ENCODE measurements at places on chromosomes 13 and 19. TPM values are rescaled to one million over a fixed set of nuclear protein-coding genes. Genes with fewer than 3 reads are reported as not detected.

ZNF470 gene
- total RNA-seq, result 4.0 TPM

FGF22 gene
- total RNA-seq, result not detected

OR10H1 gene
- total RNA-seq, result not detected

CACNG6 gene
- total RNA-seq, result not detected

CLEC17A gene
- not detected for total RNA-seq

CGB3 gene
- not detected for total RNA-seq

PPP5C gene
- 99.2 TPM for total RNA-seq

ZNF763 gene
- total RNA-seq, result 0.85 TPM

KRI1 gene
- total RNA-seq, result 68.1 TPM

- H3K27ac ChIP-seq, result peak overlapping the region; percentile 78
- peaks cover 7% of the 10 kb centered on the region for H3K36me3 ChIP-seq
- H3K4me3 ChIP-seq, result peak overlapping the region; percentile 76
- H3K27me3 ChIP-seq, result no peaks in the 10 kb centered on the region
Measured at GRCh38 chr19:49809160-49809940, 3.7 kb downstream of the FUZ start.

DNA sequence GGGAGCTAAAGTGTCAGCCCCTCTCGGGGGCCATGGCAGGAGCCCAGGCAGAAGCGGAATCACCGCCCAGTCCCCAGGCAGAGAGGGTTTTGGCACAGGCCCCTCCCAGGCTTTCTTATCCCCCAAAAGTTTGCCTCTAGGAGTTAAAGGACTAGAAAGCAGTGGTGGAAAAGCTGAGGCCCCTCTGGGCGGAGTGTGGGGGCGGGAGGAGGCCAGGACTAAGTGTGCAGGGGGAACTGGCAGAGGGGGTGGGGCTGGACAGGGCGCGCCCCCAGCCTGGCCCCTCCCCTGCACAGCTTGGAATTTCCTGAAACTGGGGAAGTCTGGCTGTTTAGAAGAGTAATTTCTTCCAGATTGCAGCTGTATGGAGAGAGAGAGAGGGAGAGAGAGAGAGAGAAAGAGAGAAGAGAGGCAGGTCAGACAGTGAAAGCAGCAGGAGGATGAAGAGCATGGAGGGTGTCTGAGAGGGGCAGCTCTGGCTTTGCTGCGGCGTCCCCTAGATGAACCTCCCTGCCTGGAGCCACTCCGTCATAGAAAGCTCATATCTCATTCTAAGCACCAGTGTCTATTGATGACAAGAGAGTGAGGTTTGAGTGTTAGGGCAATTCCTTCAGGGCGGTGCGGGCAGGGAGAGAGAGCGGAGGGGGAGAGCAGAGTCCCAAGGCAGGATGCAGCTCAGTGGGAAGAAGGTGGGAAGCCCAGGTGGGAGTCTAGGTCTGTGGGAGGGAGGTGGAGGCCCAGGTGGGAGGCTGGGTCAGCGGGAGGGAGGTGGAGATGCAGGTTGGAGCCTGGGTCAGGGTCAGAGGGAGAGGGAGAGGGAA, at the start of gene CDC42EP5:
Gene CDC42EP5 (minus strand): TSS at position 226 of the 821 bp plus-strand sequence. CDS start 7,749 bp downstream, outside the sequence.
- no peak within 1 kb of the TSS for H3K27ac ChIP-seq
- peaks cover 4% of the 10 kb centered on the region for H3K4me1 ChIP-seq
- no peaks in the 10 kb centered on the region for H3K36me3 ChIP-seq
- peaks cover 55% of the 10 kb centered on the region for H3K27me3 ChIP-seq
- H3K4me3 ChIP-seq, result no peak within 1 kb of the TSS
- DNase-seq, result no peak

GRCh38 chr13:93927431-93927830, 552.1 kb downstream of the DCT start:
- H3K27ac ChIP-seq, result no peak overlapping the region
- no peaks in the 10 kb centered on the region for H3K36me3 ChIP-seq
- DNase-seq, result no peak

DNA sequence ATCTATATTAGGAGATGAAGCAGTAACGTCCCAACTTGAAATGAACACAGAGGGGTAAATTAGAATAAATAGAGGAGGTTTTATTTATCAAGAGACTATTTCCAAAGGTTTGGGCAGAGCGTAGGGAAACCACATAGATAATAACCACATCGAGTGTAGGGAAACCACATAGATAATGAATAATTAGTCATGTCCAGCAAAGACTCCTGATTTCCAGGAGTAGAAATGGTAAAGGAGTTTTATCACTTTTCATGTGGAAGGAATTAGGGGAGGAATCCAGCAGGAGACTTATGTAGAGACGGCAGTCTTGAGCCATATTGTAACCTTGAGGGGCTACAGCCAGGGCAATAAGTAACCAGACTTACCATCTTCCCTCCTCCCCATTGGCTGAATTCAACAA, 136.3 kb upstream of the CSNK1A1L start:
- H3K4me1 ChIP-seq, result no peaks in the 10 kb centered on the region
- no peak for DNase-seq
- H3K4me3 ChIP-seq, result no peak overlapping the region
- H3K36me3 ChIP-seq, result no peaks in the 10 kb centered on the region
- no peak overlapping the region for H3K27ac ChIP-seq
- H3K27me3 ChIP-seq, result no peaks in the 10 kb centered on the region

GRCh38 chr13:112450904-112451240, 74.7 kb downstream of the SPACA7 start:
- no peaks in the 10 kb centered on the region for H3K27me3 ChIP-seq
- H3K36me3 ChIP-seq, result no peaks in the 10 kb centered on the region
- no peaks in the 10 kb centered on the region for H3K4me1 ChIP-seq
- DNase-seq, result no peak
- no peak overlapping the region for H3K4me3 ChIP-seq
- H3K27ac ChIP-seq, result no peak overlapping the region

- no peaks in the 10 kb centered on the region for H3K36me3 ChIP-seq
- H3K4me1 ChIP-seq, result peaks cover 27% of the 10 kb centered on the region
- H3K4me3 ChIP-seq, result no peak overlapping the region
Measured at GRCh38 chr19:29581398-29581797, 24.7 kb upstream of the POP4 start.

DNA sequence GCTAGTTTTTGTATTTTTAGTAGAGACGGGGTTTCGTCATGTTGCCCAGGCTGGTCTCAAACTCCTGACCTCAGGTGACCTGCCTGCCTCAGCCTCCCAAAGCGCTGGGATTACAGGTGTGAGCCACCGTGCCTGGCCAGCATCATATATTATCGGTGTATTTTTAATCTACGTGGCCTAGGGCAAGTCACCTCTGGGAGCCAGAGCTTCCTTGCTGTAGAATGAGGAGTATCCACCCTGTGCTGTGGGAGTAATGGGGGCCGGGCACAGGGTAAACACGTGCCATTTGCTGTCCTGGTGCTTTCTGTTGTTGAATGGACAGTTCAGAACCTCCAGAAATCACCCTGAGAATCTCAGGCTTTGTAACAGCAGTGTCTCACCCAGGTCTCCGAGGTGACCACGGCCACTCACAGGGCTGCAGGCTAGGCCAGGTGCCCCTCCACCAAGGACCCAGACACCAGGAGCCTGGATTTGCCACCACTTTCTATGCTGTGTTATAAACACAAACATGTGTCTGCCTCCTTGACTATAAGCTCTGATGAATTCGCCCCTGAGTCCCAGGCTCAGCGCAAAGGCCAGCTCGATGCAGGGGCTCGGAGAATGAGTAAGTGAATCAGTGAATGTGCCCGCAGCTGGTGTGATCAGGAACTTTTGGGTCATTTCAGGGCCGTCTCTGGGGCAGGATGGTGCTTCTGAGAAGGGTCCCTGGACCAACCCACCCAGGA, 22.7 kb downstream of the POP4 start:
- peaks cover 4% of the 10 kb centered on the region for H3K27me3 ChIP-seq
- DNase-seq, result no peak
- H3K36me3 ChIP-seq, result no peaks in the 10 kb centered on the region
- H3K27ac ChIP-seq, result no peak overlapping the region

- H3K27me3 ChIP-seq, result peaks cover 4% of the 10 kb centered on the region
- H3K4me3 ChIP-seq, result no peak overlapping the region
- no peak for DNase-seq
- no peaks in the 10 kb centered on the region for H3K36me3 ChIP-seq
Measured at GRCh38 chr19:15810335-15810734, 5.1 kb downstream of the OR10H1 start.

GRCh38 chr13:99028890-99029289, 51.0 kb upstream of the DOCK9 start:
- peaks cover 25% of the 10 kb centered on the region for H3K36me3 ChIP-seq
- H3K27me3 ChIP-seq, result no peaks in the 10 kb centered on the region
- no peak overlapping the region for H3K4me3 ChIP-seq

GRCh38 chr19:14614099-14614412, 31.2 kb downstream of the CLEC17A start:
- H3K27ac ChIP-seq, result no peak overlapping the region
- H3K4me1 ChIP-seq, result no peaks in the 10 kb centered on the region
- no peaks in the 10 kb centered on the region for H3K27me3 ChIP-seq
- DNase-seq, result no peak
- no peak overlapping the region for H3K4me3 ChIP-seq

- H3K4me1 ChIP-seq, result no peaks in the 10 kb centered on the region
- H3K27ac ChIP-seq, result no peak overlapping the region
- DNase-seq, result no peak
Measured at GRCh38 chr19:30381366-30381765, 9.2 kb downstream of the ZNF536 start.

DNA sequence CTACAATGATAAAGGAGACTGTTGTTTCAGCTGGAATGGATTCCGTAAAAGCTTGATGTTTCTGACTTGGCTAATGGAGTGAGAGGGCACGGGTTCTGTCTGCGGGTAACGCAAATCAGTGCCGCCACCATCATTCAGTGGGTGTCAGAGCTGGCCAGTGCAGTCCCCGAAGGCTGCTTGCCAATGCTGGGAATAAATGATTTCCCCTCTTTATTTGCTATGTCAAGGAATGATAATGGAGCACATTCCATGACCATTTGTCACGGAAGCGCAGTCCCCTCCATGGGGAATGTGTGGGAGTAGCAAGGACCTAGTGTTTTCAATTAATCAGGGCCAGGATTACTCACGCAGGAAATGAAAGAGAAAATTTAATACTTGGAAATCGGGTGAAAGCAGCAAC, 899.3 kb downstream of the UQCRFS1 start:
- H3K4me3 ChIP-seq, result no peak overlapping the region
- DNase-seq, result no peak
- no peaks in the 10 kb centered on the region for H3K4me1 ChIP-seq
- H3K36me3 ChIP-seq, result no peaks in the 10 kb centered on the region

DNA sequence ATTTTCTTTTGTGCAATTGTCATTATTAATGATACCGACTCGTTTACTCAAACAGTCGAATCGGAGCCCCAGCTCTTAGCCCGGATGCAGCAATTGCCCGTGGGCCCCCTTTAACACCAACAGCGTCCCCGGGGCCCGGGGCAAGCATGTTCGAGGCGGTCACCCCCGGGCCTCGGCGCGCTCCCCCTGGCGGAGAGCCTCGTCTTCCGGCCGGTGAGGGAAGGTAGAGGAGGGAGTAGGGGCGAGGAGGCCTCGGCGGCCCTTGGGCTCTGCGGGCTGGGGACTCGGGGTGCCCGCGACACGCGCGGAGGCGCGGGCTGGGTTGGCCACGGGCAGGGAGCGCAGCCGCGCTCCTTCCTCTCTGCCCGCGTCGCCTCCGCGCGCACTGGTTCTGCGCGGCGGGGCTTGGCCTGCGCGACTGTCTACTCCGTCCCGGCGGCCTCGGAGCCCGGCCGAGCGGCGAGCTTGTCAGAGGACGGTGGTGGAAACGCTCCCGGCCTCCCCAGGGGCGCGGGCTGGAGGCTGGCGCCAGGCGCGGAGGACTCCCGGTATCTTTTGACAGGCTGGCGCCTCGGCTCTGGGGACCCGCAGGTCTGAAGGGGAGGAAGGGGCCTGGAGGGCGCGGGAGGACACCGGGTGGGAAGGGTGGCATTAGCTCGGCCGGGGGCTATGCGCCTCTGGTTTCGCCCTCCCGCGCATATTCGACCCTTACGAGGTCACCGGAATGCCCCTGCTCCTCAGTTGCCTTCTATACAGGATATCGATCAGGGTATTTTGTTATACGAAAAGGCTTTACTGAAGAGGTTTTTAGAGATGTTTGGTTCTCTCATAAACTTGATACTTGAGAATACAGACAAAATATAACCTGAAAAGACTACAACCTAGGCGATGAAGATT, 1.5 kb downstream of the BIVM start:
- peaks cover 5% of the 10 kb centered on the region for H3K36me3 ChIP-seq
- H3K4me1 ChIP-seq, result peaks cover 44% of the 10 kb centered on the region
- peak overlapping the region; percentile 86 for H3K27ac ChIP-seq
- H3K4me3 ChIP-seq, result peak overlapping the region; percentile 96

DNA sequence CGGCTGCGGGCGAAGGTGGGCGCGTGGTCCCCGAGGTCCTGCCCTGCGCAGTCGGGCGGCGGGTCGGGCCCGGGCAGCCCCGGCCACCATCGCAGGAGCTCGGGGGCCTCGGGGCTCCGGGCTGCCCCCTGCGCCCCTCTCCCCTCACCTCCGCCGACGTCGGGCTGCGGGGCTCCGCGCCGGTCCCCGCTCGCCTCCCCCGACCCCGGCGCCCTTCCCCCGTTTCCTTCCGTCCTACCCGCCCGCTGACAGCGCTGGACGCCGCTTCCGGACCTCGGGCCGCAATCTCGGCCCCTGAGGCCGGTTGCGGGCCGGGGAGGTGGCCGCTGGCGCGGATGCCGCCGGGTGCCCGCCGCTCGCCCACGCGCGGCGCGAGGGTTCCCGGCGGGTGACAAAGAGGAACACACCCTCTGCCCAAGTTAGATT, 720 bp downstream of the FARP1 start:
- H3K4me3 ChIP-seq, result no peak overlapping the region
- DNase-seq, result no peak
- no peaks in the 10 kb centered on the region for H3K36me3 ChIP-seq
- no peak overlapping the region for H3K27ac ChIP-seq

GRCh38 chr19:35261356-35262100, 7.2 kb upstream of the USF2 start:
- H3K27me3 ChIP-seq, result no peaks in the 10 kb centered on the region
- peaks cover 10% of the 10 kb centered on the region for H3K4me1 ChIP-seq
- peak; percentile 37 for DNase-seq
- peaks cover 3% of the 10 kb centered on the region for H3K36me3 ChIP-seq
- no peak overlapping the region for H3K27ac ChIP-seq
- no peak overlapping the region for H3K4me3 ChIP-seq

DNA sequence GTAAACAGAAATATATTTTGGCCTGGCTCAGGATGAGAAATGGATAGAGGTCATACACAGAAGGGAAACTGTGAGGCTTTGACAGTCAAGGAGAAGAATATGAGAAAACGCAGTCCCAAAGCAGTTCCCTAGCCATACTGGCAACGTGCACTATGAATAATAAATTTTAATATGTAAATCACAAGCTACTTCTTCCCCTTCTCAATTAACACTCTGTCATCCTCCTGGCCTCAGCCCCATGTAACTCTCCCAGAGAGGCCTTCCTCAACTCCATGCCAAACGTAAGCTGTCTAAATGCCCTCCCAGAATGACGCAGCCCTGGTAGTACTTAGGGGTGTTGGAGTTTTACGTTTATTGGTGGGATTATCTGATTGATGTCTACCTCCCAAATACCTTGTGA, 732.6 kb downstream of the LIG4 start:
- H3K4me3 ChIP-seq, result no peak overlapping the region
- H3K4me1 ChIP-seq, result no peaks in the 10 kb centered on the region
- H3K27ac ChIP-seq, result no peak overlapping the region
- no peaks in the 10 kb centered on the region for H3K36me3 ChIP-seq
- no peak for DNase-seq

GRCh38 chr19:11136400-11137101, 19.0 kb downstream of the SPC24 start:
- H3K27me3 ChIP-seq, result no peaks in the 10 kb centered on the region
- H3K36me3 ChIP-seq, result peaks cover 18% of the 10 kb centered on the region
- H3K4me1 ChIP-seq, result peaks cover 8% of the 10 kb centered on the region
- no peak overlapping the region for H3K4me3 ChIP-seq
- no peak for DNase-seq
- no peak overlapping the region for H3K27ac ChIP-seq
